ENCODE measurements at places on chromosomes 2 and 18. TPM values are rescaled to one million over a fixed set of nuclear protein-coding genes. Genes with fewer than 3 reads are reported as not detected.
A peak's percentile ranks its signal among the peaks of the same experiment; 100 is the strongest.

DNA sequence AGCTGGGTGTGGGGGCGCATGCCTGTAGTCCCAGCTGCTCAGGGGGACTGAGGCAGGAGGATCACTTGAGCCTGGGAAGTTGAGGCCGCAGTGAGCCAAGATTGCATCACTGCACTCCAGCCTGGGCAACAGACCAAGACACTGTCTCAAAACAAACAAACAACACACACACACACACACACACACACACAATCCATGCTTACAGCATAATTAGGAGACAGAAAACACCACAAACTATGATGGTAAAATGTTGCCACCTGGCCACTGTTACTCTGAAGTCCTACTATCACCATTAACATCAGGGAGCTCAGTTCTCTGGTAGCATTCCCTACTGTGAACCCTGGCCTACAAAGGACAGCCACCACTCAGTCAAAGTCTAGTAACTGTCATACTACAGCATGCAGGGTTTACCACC lies 18.3 kb downstream of the DNPEP start:
- no peaks in the 10 kb centered on the region for H3K4me1 ChIP-seq
- no peaks in the 10 kb centered on the region for H3K36me3 ChIP-seq
- peak overlapping the region; percentile 91 for H3K27ac ChIP-seq
- no peaks in the 10 kb centered on the region for H3K27me3 ChIP-seq

DNA sequence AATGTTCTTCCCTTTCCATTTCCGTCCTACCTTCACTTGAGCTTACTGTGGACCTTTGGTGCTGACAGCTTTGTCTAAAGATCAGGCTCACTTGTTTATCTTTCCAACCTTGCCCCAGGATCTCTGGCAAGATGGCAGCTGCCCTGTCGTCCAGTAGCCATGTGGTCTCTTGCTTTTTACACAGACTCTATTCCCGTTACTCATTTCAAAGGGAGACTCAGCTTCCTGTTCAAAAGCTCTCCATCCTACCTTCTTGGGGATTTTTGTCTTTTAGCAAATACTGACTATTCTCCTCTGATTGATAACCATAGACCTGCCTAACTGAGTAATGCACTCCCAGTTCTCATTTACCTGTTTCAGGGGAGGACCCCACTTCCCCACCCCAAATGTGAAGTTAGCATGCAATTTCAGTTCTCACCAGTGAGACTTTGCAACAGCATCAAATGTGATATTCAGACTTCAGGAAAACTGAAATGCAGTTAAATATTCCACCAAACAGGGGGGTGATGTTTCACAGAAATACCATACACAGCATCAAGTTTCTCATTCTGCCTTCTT lies 184.4 kb downstream of the MYO3B start:
- no peak for DNase-seq
- no peaks in the 10 kb centered on the region for H3K36me3 ChIP-seq
- no peak overlapping the region for H3K4me3 ChIP-seq
- no peak overlapping the region for H3K27ac ChIP-seq
- peaks cover 5% of the 10 kb centered on the region for H3K27me3 ChIP-seq

DNA sequence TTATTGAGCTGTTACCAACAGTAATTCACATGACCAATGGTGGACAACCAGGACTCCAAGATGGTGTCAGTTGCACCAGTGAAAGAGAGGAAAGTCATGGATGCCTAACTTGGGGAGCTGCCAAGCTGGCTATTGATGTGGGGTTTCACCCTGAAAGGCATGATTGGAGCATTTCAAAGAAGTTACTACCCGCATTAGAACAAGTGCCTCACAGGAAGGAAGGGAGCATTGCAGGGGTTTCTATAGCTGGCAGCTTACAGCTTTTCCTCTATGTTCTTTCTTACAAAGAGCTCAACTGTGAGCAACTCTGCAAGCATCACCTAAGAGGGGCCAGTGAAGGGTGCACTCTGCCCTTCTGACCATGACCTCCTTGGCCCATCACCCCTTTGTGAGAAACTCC lies 93.1 kb downstream of the TNFRSF11A start:
- no peak overlapping the region for H3K4me3 ChIP-seq
- DNase-seq, result no peak
- no peaks in the 10 kb centered on the region for H3K27me3 ChIP-seq
- H3K27ac ChIP-seq, result no peak overlapping the region

GRCh38 chr2:169136885-169137534 lies 67.6 kb downstream of the DHRS9 start:
- H3K4me3 ChIP-seq, result no peak overlapping the region
- DNase-seq, result no peak
- no peaks in the 10 kb centered on the region for H3K27me3 ChIP-seq
- no peaks in the 10 kb centered on the region for H3K36me3 ChIP-seq

GRCh38 chr2:191656391-191656790 lies 21.5 kb upstream of the NABP1 start:
- H3K27ac ChIP-seq, result peak overlapping the region; percentile 80
- DNase-seq, result no peak
- no peaks in the 10 kb centered on the region for H3K27me3 ChIP-seq
- H3K4me3 ChIP-seq, result no peak overlapping the region

DNA sequence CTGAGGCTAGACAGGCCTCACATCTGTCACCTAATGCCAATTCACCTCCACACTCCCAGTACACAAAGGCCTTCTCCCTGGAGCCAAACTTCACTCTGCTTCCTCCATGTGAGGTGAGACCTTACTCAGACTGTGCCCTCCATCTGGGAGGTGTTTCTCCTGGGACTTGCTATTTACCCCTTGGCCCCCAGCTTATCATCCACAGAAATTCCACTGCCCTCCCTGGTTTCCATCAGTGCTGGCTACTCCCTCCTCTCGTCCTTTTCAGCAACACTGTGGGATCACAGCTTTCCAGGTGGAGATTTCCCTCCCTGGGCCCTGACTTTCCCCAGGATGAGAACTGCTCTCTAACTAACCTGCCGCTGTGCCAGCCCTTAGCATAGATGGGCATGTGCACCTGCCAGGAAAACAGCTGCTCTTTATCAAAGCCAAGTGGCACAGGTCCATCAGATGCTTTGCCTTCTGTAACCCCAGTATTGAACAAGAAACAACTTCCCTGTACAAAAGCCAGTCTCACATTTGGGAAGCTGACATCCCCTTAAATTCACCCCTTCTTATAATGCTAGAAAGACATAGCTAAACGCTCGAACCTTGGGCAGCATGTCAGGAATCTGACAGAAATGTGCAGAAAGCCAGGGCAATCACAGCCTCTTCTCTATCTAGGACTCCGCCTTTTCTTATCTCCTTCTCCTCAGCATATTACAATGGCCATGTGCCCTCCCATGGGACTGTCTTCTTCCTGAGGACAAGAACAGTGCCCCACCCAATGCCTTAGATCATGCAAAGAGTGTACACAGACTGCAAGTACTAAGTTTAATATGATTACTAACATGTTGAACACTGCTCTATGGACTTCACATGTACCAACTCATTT lies 535.5 kb upstream of the ID2 start:
- no peaks in the 10 kb centered on the region for H3K4me1 ChIP-seq
- no peaks in the 10 kb centered on the region for H3K27me3 ChIP-seq
- no peak overlapping the region for H3K4me3 ChIP-seq
- no peak overlapping the region for H3K27ac ChIP-seq

- H3K36me3 ChIP-seq, result no peaks in the 10 kb centered on the region
- H3K4me1 ChIP-seq, result no peaks in the 10 kb centered on the region
- peak overlapping the region; percentile 55 for H3K27ac ChIP-seq
- H3K4me3 ChIP-seq, result no peak overlapping the region
- DNase-seq, result no peak
- no peaks in the 10 kb centered on the region for H3K27me3 ChIP-seq
Observed at GRCh38 chr18:7064346-7064745, 53.3 kb downstream of the LAMA1 start.

SH3BP4 gene
- 44.2 TPM for total RNA-seq

RGPD8 gene
- 30.4 TPM for total RNA-seq

SKA1 gene
- total RNA-seq, result 0.48 TPM

NYAP2 gene
- total RNA-seq, result not detected

NT5DC4 gene
- not detected for total RNA-seq

SCN3A gene
- 5.3 TPM for total RNA-seq

RELCH gene
- 33.0 TPM for total RNA-seq

Data from breast epithelium (tissue), 4 donors.